ENCODE measurements at places on chromosomes 4 and X.

GRCh38 chr4:186722796-186723291 is 812 bp downstream of the FAT1 start:
- no peak for DNase-seq

DNA sequence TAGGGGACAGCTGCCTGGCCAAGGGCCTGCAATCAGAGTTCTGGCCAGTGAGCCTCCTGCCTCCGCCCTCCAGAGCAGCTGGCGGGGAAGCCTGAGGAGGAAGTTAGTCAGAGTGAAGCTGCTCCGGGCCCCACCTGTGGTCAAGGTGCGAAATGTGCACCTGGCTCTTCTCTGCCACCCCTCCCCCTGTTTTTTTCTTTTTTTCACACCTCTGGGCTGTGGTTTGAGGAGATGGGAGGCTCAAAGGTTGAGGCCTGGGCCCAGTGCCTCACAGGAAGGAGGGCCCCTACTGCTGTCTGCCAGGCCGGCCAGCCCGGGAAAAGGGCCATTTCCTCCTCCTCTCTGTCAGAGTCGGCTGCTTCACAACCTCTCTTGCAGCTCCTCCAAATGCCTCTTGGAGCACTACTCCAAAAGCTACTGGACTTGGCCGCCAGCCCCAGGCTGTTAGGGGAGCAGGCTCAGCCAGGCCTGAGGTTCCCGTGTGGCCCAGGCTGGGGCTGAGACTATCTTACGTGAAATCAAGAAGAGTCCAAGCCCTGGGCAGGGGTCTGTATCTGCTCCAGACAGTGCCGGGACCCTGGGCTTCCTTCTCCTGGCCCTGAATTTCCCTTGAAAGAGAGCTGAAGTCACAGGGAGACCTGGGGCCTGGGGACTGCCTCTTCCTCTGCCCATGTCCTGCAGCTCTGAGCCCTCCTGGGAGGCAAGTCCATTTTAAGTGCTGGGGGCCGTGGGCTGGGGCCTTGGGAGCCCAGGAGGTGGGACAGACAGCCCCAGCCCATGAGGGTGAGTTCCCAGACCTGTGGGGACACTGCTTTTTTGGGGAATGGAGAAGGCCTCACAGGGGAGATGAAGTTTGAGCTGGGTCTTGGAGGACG is 4.5 kb upstream of the CXCR3 start:
- DNase-seq, result no peak

DNA sequence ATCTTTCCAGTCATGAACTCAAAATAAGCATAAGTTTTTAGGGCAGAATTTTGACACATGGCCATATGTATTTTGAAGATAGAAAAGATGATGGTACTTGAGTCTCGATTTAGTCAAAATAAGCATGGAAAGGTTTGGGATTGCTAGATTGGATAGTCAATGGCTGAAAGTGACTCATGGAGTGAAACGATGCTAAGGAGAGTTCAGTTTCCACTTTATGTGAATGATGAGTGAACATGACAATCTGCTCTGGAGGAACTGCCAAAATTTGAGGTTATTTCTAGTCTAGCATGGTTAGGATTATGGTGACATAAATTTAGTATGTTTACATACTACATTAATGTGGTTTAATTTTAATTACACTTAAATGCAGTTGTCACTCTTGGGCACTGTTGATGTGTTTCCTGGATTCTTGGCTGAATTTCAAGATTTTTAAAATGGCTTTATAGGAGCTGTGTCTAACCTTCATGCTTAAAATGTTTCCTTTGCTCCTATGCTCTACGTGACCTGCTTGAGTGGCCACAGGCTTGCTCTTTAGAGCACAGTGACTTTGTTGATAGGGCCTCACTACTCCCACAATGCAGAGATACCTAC is 17.1 kb downstream of the DDX3X start:
- no peak for DNase-seq

GRCh38 chr4:53465891-53466290 is 88.5 kb downstream of the FIP1L1 start:
- DNase-seq, result no peak

- DNase-seq, result no peak
Observed at GRCh38 chrX:101460669-101461068, 24.6 kb upstream of the ARMCX4 start.

DNA sequence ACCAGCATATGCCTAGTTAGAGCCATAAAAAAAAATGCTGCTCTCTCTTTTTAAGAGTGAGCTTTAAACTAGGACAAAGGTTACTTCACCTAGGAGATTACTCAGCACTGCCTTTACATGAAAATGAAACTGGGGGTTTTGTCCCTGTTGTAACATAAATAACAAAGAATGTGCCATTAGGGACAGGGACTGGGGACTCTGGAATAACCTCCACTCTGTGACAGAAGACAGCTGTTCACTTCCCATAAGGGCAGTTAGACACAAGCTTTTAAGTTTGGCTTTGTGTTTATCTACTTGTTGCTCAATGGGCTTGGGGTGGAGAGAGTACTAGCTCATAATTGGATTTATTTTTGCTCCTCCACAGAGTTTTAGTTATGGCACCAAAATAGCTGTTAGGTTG is 11.9 kb downstream of the ENPEP start:
- DNase-seq, result no peak

DNA sequence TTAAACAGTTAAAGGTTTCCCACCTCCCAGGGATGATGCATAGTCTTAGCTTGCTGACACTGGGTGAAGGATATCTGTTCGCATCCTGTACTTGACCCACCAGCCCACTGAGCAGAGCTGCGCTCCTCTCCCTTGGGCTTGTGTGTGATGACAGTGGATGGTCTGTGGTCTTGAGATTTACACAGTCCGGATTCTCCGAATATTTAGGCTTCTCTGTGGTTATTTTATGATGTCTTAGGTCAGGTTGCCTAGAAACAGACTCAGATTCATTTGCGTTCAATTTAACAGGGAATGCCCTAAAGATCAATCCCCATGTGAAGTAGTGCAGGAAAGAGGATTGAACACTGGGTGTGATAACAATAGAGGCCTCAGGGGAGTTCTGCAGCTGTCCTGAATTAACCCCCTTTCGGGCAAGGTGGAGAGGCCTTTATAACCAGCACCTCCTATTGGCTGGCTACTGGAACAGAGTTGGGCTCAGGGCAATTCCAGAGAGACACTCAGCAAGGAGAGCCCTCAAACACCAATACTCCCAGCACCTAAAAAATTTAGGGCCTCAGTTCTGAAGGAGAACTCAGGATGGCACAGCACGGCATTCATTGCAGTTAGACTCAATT is 653.2 kb upstream of the GALNT7 start:
- DNase-seq, result no peak

DNA sequence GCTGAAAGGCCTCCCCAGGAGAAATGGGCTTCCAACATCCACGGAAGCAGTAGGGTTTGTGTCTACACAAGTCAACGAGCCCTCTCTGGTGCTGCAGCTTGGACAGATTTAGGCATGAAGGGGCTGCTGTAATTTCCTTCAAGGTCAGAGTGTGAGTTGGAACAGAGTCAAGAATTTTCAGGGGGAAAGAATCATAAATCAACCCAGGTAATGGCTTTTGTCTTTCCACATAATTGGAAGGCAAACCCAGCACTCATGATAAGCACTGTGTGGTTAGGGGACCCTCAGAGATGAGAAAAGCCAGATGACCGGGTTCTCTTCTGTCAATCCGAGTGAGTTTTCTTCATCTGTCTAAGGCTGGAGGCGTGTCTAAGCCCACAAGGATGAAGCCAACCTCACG is 78.6 kb upstream of the MXRA5 start:
- no peak for DNase-seq

DNA sequence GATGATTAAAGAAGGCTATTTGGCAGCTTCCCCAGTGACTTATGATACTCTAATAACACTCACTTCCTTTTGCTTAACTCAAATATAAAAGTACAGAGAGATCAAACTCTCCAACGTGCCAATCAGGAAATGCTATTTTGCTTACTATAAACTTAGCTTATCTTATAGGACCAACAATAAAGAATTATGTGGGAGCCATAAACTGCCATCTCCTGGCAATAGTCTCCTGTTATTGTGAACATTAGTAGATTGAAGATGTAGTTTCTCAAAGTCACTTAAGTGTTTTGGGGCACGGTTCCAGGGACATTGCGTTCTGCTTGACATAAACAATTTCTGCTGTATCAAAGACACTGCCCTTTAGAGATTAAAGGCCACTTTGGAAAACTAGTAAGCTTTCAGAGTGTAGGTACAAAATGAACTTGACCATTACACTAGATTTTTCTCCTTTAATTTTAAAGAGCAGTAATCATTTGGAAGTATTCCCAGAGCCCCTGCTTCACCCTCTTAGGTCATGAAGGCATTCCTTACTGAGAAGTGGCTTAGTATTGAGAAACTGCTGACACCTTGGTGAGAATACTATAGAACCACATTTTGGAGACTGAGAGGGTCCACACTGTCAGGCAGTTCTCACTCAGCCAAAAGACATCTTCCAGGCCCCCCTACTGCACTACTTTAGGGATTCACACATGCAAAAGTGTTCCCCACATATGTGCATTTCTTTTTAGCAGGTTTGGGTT is 51.9 kb downstream of the MAOA start:
- DNase-seq, result no peak

DNA sequence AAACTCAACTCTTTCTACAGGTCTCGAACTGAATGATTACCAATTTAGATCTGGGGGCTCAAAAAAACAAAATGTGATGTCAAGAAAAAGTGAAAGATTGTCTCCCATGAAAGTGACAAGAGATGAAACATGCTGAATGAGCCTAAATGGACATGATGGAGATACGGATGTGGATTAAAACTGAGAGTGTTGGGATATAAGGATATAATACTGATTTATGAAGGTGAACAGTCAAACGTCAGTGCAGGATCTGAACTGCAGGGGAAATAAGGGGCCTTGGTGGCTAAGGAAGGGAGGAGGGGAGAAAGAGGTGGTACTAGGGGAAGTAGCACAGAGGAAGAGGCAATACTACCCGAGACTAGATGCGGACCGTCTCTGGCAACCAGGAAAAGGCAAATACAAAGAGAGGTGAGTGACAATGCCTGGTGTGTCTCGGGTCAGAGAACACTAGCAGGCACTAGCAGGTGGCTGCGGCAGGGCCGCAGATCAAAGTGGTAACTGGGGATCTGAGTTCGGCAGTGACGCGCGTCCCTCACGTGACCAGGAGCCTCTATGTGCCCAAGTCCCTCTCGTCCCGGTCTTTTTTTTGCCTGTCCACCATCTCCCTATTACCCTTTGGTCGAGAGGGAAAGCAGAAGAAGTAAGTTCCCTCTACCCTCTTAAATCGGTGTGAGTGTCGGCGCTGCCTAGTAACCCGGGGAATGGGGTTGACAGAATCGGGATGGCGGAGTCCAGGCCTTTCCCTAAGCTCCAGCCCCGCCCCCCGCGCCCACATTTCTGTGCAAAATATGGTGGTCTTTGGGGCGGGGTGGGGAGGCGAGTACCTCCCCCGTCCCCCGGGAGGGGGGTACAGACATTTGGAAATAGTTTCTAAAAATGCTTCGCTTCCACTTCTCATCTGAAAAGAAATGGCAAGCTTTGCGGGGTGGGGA is at the start of gene TCEAL1:
TSS of gene TCEAL1 (plus strand) at position 590 of the 932 bp plus-strand sequence. CDS start 942 bp downstream, outside the sequence.
- no peak for DNase-seq

DNA sequence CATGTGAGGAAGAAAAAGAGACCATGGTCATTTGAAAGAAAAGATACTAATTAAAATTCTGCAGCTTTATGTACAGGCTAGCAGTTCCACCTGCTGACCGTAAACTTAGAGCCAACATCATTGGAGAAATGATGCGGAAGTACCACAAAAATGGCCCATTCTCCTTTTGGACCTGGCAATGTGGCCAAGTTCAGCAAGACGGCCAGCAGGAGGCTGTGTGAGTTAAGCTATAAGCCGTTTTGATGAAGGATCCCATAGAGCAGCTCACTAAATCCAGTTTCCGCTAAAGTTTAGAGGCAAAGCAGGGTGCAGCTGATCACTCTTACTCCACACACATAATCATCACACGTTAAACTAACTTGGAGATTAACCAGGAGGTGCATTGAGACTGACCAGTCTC is 133.8 kb downstream of the LDB2 start:
- no peak for DNase-seq

- no peak for DNase-seq
Observed at GRCh38 chr4:108003982-108004515, 14.4 kb downstream of the HADH start.

GRCh38 chrX:124344246-124344645 is 2.1 kb upstream of the SH2D1A start:
- no peak for DNase-seq

GRCh38 chrX:103817502-103817901 is 14.6 kb downstream of the RAB9B start:
- peak; percentile 46 for DNase-seq

DNA sequence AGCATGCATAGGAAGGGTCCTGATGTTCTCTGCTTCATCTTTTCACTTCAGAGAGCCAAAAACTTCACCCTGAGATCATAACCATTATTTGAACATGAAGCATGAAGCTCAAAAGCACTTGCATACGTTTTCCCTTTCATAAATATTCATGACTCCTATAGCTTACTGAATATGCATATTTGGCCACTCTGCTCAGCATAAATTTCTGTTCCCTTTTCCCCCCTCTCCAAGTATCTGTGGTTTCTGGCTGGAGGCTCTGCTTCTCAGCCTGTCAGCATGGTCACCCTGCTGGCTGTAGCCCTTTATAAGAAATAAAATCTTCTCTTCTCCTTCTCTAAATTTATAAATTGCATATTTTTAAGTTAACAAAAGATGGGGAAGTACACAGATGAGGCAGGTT is 384.7 kb upstream of the AGA start:
- DNase-seq, result no peak

- DNase-seq, result no peak
Observed at GRCh38 chrX:84634201-84634782, 132.0 kb upstream of the HDX start.

- DNase-seq, result no peak
Observed at GRCh38 chr4:85682391-85682790, 207.4 kb downstream of the ARHGAP24 start.

DNA sequence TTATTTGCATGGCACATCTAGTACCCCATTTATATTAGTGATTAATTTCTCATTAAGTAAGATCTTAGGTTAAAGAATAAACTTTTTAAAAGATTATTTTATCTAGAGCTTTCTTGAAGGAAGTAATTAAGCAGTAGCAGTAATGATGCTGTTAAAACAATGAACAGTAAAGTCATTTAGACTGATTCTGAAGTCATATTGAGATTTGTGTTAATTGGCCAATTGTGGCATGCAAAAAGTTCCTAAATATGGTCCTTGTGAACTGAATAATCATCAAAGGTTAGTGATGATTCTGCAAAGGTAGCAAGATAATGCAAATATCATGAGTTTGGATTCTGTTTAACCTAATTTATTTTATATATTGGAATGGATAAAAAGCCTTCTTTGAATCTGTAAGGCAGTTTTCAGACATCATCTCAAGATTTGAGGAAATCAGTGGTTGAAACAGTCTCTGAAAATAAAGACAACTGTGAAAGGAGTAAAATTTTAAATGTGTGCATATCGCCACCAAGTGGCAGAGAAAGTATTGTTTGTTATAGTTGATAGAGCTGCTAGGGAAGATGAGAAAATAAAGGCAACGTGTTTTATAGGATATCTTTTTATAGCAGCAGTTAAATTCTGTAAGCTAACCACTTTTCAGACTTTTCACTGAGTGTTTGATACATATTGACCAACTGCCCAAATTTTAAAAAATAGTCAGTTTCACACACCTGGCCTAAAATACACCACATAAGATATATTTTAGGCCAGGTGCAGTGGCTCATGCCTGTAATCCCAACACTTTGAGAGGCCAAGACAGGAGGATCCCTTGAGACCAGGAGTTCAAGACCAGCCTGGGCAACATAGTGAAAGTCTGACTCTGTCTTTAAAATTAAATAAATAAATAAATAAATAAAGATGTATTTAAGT is 79.6 kb downstream of the CCKAR start:
- DNase-seq, result peak; percentile 32

- DNase-seq, result no peak
Observed at GRCh38 chr4:168886351-168886750, 123.7 kb downstream of the CBR4 start.

- no peak for DNase-seq
Observed at GRCh38 chrX:74670028-74670427, 55.6 kb upstream of the RLIM start.

- DNase-seq, result no peak
Observed at GRCh38 chrX:138858438-138858837, 146.9 kb upstream of the FGF13 start.

Data from Panc1 (cell line).